NCI-H2227 treated with DMSO at 0.1 percent for 48 hours (cell line): ENCODE measurements at places on chromosomes 4 and X.

GRCh38 chr4:41934514-41934900 is 722 bp upstream of the TMEM33 start:
- DNase-seq: no peak

- DNase-seq: no peak
Observed at GRCh38 chr4:134126000-134126560, 75.5 kb downstream of the PABPC4L start.

DNA sequence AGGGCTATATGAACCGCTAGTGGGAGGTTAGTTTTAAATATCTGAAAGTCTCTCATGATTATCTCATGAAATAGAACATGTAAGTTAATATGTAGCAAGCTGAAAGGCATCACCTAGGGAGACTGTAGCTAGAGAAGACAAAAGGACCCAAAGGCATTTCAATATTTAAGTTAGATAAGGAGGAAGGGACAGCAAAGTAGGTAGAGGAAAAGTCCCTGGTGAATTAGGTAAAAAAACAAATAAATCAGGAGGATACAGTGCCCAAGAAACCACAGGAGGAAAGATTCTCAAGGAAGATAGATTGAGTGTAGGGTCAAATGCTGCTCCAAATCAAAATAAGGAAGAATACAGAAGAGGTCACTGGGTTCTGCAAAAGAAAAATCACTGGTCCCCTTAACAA is 175.5 kb downstream of the GASK1B start:
- DNase-seq: no peak

- peak; percentile 20 for DNase-seq
Observed at GRCh38 chr4:89878611-89879010, 16.0 kb upstream of the MMRN1 start.

DNA sequence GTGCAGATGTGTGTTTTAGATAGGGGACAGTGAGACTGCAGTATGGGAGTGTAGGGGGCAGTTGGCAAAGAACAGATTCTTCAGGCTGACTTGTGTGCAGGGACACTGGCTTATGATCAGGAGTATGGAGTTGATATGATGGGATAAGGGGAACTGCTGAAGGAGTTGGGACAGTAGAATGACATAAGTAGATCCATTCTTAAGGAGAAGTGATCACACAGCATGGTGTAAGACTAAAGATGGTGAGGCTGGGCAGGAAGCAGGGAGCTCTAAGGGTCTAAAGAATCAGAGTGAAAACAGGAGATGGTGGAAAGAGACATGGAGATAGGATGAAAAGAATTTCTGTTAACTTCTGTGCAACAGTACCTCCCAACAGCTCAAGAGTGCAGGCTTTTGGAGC is 70.7 kb downstream of the REELD1 start:
- no peak for DNase-seq

DNA sequence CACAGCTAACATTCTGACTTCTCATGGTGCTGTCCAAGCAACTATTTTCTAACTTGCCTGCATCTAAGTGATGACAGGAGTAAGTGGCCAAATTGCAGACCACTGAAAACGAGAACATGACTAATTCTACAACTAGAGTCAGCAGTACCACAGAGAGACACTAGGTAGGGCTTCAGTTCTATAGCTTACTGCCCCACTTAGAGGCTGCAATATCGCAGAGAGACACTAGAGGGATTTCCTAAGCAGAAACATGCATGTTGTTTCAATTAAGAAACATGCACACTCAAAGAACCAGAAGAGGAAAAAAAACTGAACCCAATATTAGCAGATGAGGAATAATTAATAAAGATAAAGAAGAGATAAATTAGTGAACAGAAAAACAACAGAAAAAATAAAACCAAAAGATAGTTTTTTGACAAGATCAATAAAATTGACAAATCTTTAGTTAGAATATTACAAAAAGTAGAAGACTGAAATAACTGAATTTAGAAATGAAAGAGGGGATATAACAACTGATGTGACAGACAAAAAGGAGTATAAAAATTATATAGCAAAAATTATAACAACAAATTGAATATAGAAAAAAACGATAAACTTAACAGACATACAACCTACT is 100.8 kb downstream of the SPIN4 start:
- DNase-seq: no peak

- DNase-seq: no peak
Observed at GRCh38 chr4:15392053-15392805, 35.6 kb upstream of the C1QTNF7 start.

DNA sequence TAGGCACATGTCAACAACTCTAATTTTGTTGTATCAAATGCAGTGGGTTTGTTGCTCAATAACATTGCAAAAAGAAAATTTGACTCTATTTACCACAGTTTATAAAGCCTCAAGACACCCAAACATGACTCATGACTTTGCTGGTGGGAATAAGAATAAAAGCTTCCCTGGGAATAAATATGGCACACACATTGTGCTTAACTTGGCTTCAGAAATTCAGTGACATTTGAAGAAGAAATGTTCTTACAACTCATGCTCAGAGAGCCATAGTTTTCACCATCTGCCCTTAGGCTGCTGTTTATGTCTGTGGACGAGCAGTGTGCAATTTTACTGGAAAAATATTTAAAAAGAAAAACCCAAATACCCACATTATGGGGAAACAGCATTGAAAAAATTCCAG is 60.9 kb downstream of the SPATA18 start:
- no peak for DNase-seq

DNA sequence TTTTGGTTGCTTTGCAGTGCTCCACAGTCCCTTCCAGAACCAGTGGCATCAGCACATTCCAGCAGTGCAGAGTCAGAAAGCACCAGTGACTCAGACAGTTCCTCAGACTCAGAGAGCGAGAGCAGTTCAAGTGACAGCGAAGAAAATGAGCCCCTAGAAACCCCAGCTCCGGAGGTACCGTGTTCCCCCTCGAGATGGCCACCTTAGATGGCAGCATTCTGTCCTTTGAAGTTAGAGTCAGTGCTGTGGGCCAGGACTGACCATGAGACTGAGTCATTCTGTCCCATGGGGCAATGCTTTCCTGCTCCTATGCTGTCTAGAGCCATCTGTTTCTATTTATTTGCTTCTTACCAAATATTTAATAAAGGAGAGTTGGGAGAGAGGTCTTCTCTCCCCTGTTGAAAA is 112.3 kb downstream of the KLHL8 start:
- no peak for DNase-seq

- no peak for DNase-seq
Observed at GRCh38 chr4:144985014-144985413, 113.0 kb downstream of the ANAPC10 start.

DNA sequence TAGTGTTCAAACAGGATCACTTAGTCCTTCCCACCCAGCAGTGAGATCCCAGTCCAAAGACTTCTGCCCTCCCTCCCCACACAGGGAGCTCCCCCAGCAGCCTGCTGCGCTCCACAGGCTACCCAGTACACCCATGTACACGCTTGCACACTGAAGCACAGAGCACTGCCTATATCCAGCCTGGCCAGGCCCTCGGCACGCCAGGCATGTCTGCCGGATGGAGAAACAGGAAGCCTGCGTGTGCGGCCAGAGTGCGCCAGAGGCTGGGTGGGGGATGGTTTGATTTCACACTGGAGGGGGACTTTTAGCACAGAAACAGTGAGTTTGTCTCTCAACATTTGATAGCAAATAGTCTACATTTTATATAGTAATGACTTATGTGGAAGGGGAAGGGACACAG is 833.5 kb upstream of the IGFBP7 start:
- no peak for DNase-seq

DNA sequence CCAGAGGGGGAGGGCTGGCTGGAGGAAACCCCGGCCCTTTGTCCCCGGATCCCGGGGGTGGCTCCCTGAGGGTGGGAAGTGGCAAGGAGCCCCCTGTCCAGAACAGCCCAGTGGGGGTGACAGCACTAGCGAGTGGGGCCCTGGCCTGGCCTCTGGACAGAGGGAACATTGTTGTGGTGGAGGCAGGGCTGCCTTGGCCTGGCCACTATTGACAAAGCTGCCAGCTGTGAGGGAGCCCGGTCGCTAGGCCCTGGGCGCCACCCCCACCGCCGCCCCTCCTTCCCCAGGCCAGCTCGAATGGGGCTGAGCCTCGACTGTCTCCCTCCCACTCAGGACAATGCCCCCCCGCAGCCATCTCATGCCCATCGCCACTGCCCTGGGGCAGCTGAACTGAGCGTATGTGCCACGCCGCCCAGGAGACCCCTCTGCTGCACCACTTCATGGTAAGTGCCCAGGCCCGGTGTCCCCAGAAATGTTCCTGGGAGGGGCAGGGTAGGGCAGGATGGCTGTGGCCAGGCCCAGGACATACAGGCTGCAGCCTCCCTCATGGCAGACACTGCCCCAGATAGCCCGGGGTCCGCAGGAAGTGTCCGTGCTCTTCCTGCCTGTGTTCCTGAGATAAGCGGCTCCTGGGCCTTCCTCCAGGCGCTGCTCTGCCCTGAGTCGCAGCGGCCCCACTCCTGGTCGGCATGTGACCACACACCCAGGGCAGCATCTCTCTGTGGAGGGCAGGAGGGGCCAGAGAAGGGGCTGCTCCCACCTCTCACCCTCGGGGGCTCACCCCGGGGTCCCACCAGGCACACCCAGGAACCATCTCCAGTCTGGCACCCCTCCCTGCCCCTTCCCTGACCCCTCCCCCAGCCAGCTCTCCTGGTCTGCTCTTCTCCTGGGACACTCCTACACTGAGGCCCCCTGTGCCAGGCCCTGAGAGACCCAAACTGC is 1.4 kb downstream of the PLXNB3 start:
- no peak for DNase-seq

GRCh38 chr4:7900334-7900909 is 39.2 kb downstream of the AFAP1 start:
- DNase-seq: no peak

DNA sequence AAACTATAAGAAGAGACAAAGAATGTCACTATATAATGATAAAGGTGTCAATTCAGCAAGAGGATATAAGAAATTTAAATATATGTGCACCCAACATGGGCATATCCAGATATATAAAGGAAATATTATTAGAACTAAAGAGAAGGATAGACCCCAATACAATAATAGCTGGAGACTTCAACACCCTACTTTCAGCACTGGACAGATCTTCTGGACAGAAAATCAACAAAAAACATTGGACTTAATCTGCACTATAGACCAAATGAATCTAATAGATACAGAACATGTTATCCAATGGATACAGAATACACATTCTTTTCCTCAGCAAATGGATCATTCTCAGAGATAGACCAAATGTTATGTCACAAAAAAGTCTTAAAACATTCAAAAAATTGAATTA is 327.7 kb downstream of the PPP1R2C start:
- DNase-seq: no peak

- DNase-seq: peak; percentile 6
Observed at GRCh38 chrX:10326578-10326977, 169.8 kb downstream of the CLCN4 start.

GRCh38 chr4:4259484-4260100 is 11.6 kb upstream of the TMEM128 start:
- no peak for DNase-seq

DNA sequence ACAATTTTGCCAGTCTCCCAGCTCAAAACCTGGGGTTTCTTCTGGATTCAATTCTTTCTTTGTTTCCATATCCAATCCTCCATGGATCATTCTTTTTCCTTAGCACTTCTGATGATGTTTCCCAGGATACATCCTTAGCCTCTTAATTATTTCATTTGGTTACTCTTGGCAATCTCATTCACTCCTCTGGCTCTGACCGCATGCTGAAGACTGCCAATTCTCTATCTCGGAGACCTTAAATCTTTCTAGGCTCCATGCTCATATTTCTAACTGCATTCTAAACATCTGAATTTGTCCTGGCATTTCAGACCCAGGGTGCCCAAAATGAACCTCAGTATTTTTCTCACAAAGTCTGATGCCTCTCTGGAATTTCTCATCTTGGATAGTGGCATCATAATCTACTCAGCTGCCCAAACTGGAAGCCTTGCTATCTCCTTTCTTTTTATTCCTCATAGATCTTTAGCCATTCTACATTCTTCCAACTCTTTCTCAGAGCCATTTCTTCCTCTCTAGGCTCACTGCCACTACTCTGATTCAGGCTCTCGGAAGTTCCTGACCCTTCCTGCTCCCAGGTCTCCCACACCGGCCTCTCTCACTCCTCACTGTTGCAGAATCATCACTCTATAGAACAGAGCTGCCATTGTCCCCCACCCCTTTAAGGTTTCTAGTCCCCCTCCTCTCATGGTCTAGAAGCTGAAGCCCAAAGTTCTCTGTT is 290.2 kb downstream of the CAMK2D start:
- no peak for DNase-seq

- DNase-seq: no peak
Observed at GRCh38 chrX:137547291-137547690, 18.6 kb upstream of the ZIC3 start.
